Natural killer cell treated with Interleukin-12 subunit alpha and Interleukin-12 subunit beta and Interleukin-15 and Interleukin-18, amount 100 ng/mL, for 72 hours (primary cell): ENCODE measurements at places on chromosomes 4 and X. TPM values are rescaled to one million over a fixed set of nuclear protein-coding genes. Genes with fewer than 3 reads are reported as not detected.

DNA sequence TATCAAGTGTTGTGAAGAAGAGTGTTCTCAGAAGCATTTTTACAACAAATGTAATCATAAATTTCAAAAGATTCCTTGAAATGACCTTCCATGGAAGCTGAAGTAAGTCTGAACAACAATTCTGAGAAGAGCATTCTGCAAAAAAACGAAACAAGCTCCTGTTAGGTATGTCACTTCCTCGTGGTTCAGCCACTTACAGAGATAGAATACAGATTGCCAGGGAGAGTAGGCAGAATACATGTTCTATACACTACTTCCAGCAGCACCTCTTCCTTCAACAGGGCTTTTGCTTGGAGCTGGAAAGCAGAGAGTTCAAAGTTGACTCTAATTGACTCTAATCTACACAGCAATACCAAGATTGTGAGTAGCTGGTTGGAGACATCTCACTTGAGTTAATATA lies 274.5 kb downstream of the ADGRA3 start:
- no peak overlapping the region for H3K4me3 ChIP-seq
- DNase-seq = no peak
- H3K27ac ChIP-seq = no peak overlapping the region
- H3K27me3 ChIP-seq = no peaks in the 10 kb centered on the region
- no peaks in the 10 kb centered on the region for H3K36me3 ChIP-seq
- no peaks in the 10 kb centered on the region for H3K4me1 ChIP-seq

CENPVL1 gene
- not detected for total RNA-seq

BTK gene
- 0.38 TPM for total RNA-seq

NRK gene
- total RNA-seq = not detected

GRCh38 chrX:82451725-82452124 lies 1056.4 kb upstream of the POU3F4 start:
- no peak overlapping the region for H3K4me3 ChIP-seq
- H3K27ac ChIP-seq = no peak overlapping the region
- H3K27me3 ChIP-seq = no peaks in the 10 kb centered on the region

DNA sequence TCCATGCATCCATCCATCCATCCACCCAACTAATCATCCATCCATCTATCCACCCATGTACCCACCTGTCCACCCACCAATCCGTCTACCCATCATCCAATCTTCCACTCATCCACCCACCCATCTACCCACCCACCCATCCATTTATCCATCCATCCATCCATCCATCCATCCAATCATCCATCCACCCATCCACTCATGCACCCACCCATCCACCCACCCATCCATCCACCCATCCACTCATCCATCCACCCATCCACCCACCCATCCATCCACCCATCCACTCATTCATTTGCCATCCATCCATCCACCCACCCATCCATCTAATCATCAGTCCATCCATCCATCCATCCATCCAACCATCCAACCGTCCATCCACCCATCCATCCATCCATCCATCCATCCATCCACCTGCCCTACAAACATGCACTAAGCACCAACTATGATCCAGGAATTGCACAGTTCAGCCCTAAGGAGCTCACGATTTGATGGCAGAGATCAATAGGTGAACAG lies 21.3 kb upstream of the MXD4 start:
- H3K4me1 ChIP-seq = peaks cover 38% of the 10 kb centered on the region
- no peaks in the 10 kb centered on the region for H3K36me3 ChIP-seq
- no peaks in the 10 kb centered on the region for H3K27me3 ChIP-seq

GRCh38 chrX:15529165-15529564 lies 28.6 kb downstream of the BMX start:
- peaks cover 4% of the 10 kb centered on the region for H3K4me1 ChIP-seq
- H3K27me3 ChIP-seq = peaks cover 31% of the 10 kb centered on the region
- no peak overlapping the region for H3K27ac ChIP-seq
- no peak for DNase-seq
- H3K36me3 ChIP-seq = no peaks in the 10 kb centered on the region

- H3K4me1 ChIP-seq = no peaks in the 10 kb centered on the region
- no peak overlapping the region for H3K27ac ChIP-seq
- H3K4me3 ChIP-seq = no peak overlapping the region
- H3K27me3 ChIP-seq = no peaks in the 10 kb centered on the region
These were observed 44.9 kb upstream of the BEND4 start for GRCh38 chr4:42197341-42197740.

BMX gene
- total RNA-seq = 1.0 TPM

DNA sequence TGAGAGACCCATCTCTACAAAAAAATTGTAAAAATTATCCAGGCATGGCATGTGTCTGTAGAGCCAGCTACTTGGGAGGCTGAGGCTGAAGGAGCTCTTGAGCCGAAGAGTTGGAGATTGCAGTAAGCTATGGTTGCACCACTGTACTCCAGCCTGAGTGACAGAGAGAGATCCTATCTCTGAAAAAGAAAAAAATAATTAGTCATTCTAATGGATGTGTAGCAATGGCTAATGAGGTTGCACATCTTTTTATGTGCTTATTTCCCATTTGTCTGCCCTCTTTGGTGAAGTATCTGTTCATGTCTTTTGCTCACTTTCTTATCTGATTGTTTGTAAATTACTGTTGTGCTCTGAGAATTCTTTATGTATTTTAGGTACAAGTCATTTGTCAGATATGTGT lies 19.0 kb upstream of the MAML3 start:
- no peak for DNase-seq
- peaks cover 41% of the 10 kb centered on the region for H3K27me3 ChIP-seq
- H3K36me3 ChIP-seq = no peaks in the 10 kb centered on the region
- H3K27ac ChIP-seq = no peak overlapping the region

GSTCD gene
- 24.8 TPM for total RNA-seq

SSX2 gene
- not detected for total RNA-seq

- no peak overlapping the region for H3K4me3 ChIP-seq
- H3K27me3 ChIP-seq = no peaks in the 10 kb centered on the region
- no peak overlapping the region for H3K27ac ChIP-seq
- no peak for DNase-seq
- H3K36me3 ChIP-seq = no peaks in the 10 kb centered on the region
These were observed 168.4 kb upstream of the AMOT start for GRCh38 chrX:113009029-113009428.

GRCh38 chrX:68451720-68452119 lies 18.4 kb upstream of the OPHN1 start:
- H3K4me1 ChIP-seq = no peaks in the 10 kb centered on the region
- DNase-seq = no peak
- no peak overlapping the region for H3K4me3 ChIP-seq
- no peaks in the 10 kb centered on the region for H3K27me3 ChIP-seq
- no peak overlapping the region for H3K27ac ChIP-seq

GRCh38 chrX:15976396-15976795 lies 121.8 kb upstream of the AP1S2 start:
- H3K4me1 ChIP-seq = peaks cover 6% of the 10 kb centered on the region
- H3K36me3 ChIP-seq = no peaks in the 10 kb centered on the region

GRCh38 chr4:155805016-155805415 lies 46.2 kb downstream of the GUCY1B1 start:
- no peak overlapping the region for H3K27ac ChIP-seq
- H3K27me3 ChIP-seq = no peaks in the 10 kb centered on the region
- no peak for DNase-seq
- H3K4me1 ChIP-seq = no peaks in the 10 kb centered on the region

- peaks cover 26% of the 10 kb centered on the region for H3K4me1 ChIP-seq
- peak; percentile 84 for DNase-seq
- peak overlapping the region; percentile 67 for H3K4me3 ChIP-seq
These were observed 12.8 kb downstream of the CYP4V2 start for GRCh38 chr4:186204103-186204559.

ADRA2C gene
- not detected for total RNA-seq

GRCh38 chr4:8108261-8108660 lies 50.4 kb downstream of the ABLIM2 start:
- peaks cover 6% of the 10 kb centered on the region for H3K27me3 ChIP-seq
- no peaks in the 10 kb centered on the region for H3K36me3 ChIP-seq
- DNase-seq = no peak
- H3K27ac ChIP-seq = no peak overlapping the region
- no peaks in the 10 kb centered on the region for H3K4me1 ChIP-seq
- H3K4me3 ChIP-seq = no peak overlapping the region

DNA sequence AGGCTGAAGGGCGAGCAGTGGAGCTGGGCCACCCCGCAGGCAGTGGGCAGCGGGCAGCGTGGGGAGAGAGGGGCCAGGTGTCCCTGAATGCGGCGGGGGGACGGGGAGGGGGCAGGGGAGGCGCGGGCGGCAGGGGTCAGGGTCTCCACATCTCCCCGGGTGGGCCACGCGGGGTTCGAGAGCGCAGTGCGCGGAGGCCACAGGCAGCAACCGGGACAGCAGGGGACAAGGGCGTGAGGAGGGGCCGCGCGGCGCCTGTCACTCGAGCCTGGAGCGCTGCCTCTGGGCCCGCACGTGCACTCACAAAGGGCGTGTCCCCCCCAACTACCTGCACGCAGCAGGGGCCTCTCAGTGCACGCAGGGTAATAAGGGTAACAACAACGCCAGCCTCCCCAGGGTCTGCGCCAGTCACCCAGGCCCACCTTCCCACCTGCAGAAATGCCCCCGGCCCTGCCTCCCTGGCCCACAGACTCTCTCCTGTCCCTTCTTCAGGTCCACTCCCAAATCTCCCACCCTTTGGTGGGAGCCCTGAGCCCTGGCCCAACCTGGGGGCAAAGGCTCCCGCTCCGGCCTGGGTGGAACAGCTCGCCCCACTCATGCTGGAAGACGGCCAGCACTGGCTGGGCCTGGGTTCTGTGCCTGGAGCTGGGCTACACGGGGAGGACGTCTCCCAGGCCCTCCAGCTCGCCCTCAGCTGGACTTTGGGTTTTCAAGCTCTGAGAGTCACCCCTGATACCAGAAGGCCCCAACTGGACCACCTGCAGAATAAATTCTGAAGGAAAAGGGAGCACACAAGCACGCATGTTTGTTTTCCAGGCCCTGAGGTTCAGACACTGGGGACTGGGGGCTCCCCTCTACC lies 53.2 kb downstream of the ZFYVE28 start:
- DNase-seq = peak; percentile 47
- no peak overlapping the region for H3K27ac ChIP-seq

- DNase-seq = no peak
- H3K27me3 ChIP-seq = no peaks in the 10 kb centered on the region
- no peak overlapping the region for H3K27ac ChIP-seq
- no peaks in the 10 kb centered on the region for H3K4me1 ChIP-seq
These were observed 47.8 kb downstream of the FHDC1 start for GRCh38 chr4:152983774-152984411.

KCNE5 gene
- total RNA-seq = 1.1 TPM

SHISA3 gene
- total RNA-seq = 0.14 TPM

CT55 gene
- not detected for total RNA-seq

PAGE2 gene
- total RNA-seq = not detected

GRCh38 chr4:26281881-26282280 lies 38.9 kb upstream of the RBPJ start:
- no peak for DNase-seq
- H3K27me3 ChIP-seq = no peaks in the 10 kb centered on the region
- no peak overlapping the region for H3K4me3 ChIP-seq
- peaks cover under 1% of the 10 kb centered on the region for H3K4me1 ChIP-seq
- no peaks in the 10 kb centered on the region for H3K36me3 ChIP-seq

DNA sequence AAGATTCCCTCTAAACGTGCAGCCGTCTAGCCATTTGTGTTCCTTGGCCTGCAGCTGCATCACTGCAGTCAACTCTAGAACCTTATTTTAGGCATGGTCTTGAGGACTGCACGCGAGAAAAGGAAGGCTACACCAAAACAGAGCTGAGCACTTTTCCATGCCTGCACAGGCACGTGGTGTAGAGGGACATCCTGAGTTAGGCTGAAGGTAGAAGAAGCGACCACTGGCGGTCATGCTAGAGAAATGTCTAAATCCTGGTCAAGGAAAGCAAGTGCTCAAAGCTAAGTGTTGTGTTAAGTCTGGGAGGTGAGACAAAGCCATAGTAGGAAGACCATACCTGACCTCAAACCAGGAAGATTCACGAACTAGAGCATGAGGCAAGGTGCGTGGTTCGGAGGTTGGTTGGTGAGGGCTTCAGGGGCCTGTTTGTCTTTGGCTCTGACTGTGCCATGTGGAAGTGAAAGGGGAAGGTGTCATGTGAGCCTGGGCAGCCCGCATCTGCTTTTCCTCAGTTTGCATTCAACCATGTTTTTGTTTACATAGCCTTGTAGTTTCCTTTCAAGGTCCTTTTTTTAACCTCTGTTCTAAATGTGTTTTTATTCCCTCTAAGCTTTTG lies 203.8 kb downstream of the AASDH start:
- peaks cover 5% of the 10 kb centered on the region for H3K4me1 ChIP-seq
- no peaks in the 10 kb centered on the region for H3K36me3 ChIP-seq

DNA sequence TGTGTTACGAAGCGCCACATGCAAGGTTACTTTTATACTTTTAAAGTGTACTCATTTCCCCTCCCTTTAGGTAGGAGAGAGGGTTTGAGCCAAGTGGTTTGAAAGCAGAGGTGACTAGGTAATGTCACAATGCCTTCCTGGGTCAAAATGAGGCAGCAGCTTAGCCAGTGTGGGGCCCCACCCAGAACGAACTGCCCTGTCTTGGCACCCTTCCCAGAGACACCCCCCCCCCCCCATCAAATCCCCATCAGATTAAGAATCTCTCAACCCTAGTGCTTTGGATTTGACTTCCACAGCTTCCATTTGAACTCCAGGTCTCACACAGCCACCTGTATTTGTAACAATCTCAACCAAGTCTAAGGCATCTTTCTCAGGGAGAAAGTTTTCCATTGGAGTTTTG lies 31.1 kb downstream of the BCOR start:
- H3K4me3 ChIP-seq = no peak overlapping the region
- no peaks in the 10 kb centered on the region for H3K27me3 ChIP-seq
- no peak for DNase-seq

KANTR gene
- total RNA-seq = 5.7 TPM

GRCh38 chrX:111353793-111354192 lies 58.2 kb downstream of the DCX start:
- H3K27ac ChIP-seq = no peak overlapping the region
- DNase-seq = no peak
- H3K4me1 ChIP-seq = no peaks in the 10 kb centered on the region

DNA sequence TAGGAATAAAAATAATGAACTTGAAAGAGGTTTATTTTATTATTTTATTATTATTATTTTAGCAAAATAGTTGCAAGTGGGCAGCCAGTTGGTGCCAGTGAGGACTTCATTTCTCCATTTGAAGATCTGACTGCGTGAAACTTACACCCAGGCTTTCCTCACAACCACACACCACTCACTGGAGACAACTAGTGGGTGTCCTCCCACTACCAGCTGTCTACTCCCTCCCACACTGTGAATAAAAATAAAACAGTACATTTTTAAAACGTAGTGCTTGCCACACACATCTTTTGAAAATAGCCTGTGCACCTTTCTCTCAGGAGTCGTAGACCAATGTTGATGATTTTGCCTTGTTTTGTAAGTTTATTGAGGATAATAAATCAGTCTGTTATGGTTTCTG lies 7.4 kb downstream of the FGF13 start:
- no peak for DNase-seq
- no peaks in the 10 kb centered on the region for H3K27me3 ChIP-seq
- no peaks in the 10 kb centered on the region for H3K4me1 ChIP-seq
- no peaks in the 10 kb centered on the region for H3K36me3 ChIP-seq
- no peak overlapping the region for H3K27ac ChIP-seq

RRH gene
- not detected for total RNA-seq

GRCh38 chr4:147831551-147832171 lies 99.8 kb downstream of the ARHGAP10 start:
- peak overlapping the region; percentile 62 for H3K4me3 ChIP-seq
- no peaks in the 10 kb centered on the region for H3K27me3 ChIP-seq
- peaks cover 9% of the 10 kb centered on the region for H3K36me3 ChIP-seq
- DNase-seq = no peak

- no peak for DNase-seq
- no peaks in the 10 kb centered on the region for H3K36me3 ChIP-seq
- H3K27ac ChIP-seq = no peak overlapping the region
- no peaks in the 10 kb centered on the region for H3K4me1 ChIP-seq
- peaks cover 4% of the 10 kb centered on the region for H3K27me3 ChIP-seq
These were observed 33.0 kb upstream of the HMX1 start for GRCh38 chr4:8904666-8905065.
